ENCODE measurements at places on chromosomes 4 and X. TPM values are rescaled to one million over a fixed set of nuclear protein-coding genes. Genes with fewer than 3 reads are reported as not detected.

GRCh38 chr4:99847362-99847976 is 30.8 kb downstream of the DAPP1 start:
- no peak for DNase-seq

The RAB40A gene
- total RNA-seq: 1.2 TPM

DNA sequence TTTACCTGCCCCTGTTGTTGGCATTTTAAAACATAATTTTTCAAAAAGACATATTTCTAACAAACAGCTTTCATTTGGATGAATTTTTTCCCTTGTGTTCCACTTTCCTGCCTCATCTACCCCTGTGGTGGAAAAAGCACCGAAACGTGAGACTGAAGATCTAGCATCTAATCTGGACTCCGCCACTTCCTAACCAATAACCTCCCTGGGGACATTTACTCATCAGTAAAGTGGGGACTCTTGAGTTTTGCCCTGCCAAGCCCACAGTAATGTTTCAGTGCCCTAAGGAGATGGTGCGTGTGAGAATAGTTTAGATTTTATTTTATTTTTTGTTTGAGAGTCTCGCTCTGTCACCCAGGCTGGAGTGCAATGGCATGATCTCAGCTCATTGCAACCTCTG is 56.7 kb downstream of the ADGRG2 start:
- DNase-seq: no peak

DNA sequence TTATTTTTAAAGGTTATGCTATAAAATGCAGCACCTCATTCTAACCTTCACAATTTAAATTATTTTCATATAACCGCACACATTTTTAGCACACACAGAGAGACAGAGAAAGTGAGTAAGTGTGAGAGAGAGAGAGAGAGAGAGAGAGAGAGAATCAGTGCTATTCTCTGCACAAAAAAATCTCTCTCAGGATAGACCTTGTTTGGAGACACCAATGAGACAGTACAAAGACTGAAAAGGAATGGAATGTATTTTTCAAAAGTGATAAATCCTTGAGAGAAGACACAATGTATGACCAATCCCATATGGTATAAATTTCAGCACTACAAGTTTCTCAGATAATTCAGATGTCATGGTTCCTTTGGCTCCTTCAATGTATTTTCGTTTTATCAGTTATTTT is 132.1 kb upstream of the PCDH18 start:
- no peak for DNase-seq

The CCKAR gene
- total RNA-seq: 1.3 TPM

GRCh38 chrX:121851033-121851432 is 803.6 kb downstream of the GLUD2 start:
- no peak for DNase-seq

The ANK2 gene
- 512 TPM for total RNA-seq

- no peak for DNase-seq
These were observed 17.4 kb downstream of the RTL5 start for GRCh38 chrX:72114306-72114705.

GRCh38 chrX:133350751-133351150 is 64.5 kb downstream of the GPC4 start:
- no peak for DNase-seq

- DNase-seq: peak; percentile 78
These were observed 480.7 kb downstream of the INPP4B start for GRCh38 chr4:142365391-142365790.

The USP17L18 gene
- total RNA-seq: not detected

GRCh38 chr4:142567620-142568451 is 278.3 kb downstream of the INPP4B start:
- peak; percentile 29 for DNase-seq

The CLDN24 gene
- not detected for total RNA-seq

The ADH1C gene
- total RNA-seq: 1.3 TPM

DNA sequence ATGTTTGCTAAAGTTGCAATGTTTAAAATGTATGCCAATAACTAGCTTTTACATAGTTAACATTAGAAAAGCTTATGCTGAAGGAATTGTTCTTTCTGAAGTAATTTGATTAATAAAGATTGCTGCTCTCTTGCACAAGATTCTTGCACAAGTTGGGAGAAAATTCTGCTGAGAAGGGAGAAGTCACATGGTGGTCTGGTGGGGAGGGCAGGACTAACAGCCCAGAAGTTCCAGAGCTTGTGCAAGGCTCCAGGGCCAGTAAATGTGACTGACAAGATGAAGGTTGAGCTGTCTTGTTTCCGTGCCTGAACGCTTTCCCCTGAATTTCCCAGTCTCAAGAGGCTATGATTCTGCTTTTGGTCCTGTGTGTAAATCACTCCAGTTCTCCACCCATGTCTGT is 112.9 kb upstream of the VCX start:
- DNase-seq: no peak

The IQCM gene
- not detected for total RNA-seq

DNA sequence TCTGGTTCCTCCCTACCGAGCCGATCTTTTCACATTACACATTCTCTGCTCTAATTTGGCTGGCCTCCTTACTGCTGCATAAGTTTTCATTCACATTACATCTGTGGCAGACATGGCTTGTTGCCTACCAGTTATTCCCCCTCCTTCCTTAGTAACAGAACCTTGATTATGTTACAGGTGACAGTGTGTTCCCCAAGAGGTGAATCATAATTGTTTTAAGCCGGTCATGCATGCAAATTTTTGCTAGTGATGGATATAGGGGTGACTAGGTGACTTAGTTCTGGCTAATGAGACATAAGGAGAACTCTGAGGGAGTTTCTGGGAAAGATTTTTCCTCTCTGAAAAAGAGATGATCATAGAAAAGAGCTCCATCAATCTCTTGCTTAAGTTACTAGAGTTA is 8.4 kb upstream of the LAMP2 start:
- no peak for DNase-seq

The NWD2 gene
- total RNA-seq: 3.5 TPM

- DNase-seq: no peak
These were observed 1.1 kb downstream of the PCDH19 start for GRCh38 chrX:100408713-100409609.

GRCh38 chrX:63782515-63782914 is 2.5 kb downstream of the ARHGEF9 start:
- no peak for DNase-seq

DNA sequence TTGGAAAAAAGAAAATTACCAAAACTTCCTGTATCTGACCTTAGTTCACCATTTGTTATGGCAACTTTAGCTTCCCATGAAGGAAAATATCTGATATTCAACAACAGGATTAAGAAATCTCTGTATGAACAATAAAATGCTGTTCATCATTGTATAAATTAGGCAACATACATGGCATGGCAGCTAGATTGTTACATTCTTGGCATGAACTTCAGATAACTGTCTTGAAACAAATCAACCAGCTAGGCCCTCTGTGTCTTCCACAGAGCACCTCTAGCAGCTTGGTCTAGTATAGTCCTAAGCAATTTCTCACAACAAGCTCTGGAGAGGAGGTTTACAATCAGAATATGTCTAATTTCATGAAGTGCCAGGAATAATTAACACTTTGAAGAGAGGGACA is 105.4 kb upstream of the PCDH7 start:
- no peak for DNase-seq

The FRMPD3 gene
- total RNA-seq: 4.5 TPM

The PIR gene
- total RNA-seq: 6.7 TPM

DNA sequence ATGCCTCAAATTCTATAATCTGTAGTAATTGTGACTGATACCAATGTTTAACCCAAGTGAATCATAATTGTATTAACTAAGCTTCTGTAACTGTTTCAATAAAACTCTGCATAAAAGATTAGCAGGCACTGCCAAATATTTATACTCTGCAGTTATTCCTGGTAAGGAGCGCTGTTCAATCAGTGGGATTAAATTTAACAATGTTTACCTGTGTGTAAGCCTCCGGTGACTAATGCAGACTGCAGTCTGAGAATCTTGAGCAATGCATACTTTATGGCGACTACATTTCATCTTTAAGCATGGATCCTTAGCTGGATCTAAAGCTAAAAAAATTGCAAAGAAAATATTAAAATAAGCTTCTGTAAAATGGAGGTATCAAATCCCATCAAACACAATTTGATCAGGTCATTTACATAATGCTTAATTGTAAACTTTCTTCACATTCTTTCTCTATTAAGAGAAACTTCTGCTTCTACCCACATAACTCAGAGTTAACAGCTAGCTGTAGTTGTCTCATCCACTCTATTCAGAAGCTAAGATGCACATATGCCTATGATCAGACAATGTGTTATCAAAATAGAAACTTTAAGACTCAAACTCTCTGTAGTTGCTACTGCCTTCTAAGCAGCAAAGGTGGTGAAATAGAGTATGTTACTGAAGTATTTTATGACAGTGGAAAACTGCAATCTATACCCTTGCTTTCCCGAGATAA is 234.0 kb downstream of the SPOCK3 start:
- DNase-seq: no peak

DNA sequence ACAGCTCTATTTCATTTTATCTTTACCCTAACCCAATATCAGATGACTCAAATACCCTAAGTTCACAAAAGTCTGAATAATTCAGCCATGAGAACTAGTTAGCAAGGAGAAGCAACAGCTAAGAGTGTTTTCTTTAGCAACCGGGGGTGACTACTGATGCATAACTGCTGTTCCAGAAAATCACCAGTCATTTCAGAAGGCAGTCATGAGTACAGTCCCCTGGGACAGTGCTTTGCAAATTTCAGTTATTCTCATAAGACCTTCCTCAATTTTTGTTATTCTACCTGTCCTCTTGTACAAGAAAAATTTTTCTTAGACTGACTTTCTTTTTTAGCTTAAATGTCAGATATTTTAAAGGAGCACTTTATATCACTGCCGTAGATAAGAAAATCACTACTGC is 16.4 kb downstream of the BANK1 start:
- DNase-seq: no peak

DNA sequence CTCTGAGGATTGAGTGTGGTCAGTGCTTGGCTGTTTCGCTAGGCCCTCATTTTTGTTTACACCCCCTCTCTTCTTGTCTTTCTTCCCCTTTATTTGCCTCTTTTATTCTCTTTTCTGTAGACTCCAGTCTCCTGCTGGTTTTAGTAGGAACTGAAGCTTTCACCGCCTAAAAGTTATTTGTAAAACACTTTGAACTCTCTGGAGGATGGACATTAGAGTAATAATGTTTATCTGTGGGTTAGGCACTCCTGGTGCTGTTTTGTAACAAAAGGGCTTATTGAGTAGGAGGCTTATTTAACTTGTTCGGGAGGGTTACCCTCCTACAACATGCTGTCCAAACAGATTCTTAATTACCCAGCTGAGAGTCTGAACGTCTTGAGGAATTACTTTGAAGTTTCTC is 1.6 kb upstream of the ARHGAP10 start:
- DNase-seq: no peak

The NHS gene
- total RNA-seq: 16.9 TPM

GRCh38 chrX:150543230-150544155 is 24.9 kb upstream of the MTM1 start:
- no peak for DNase-seq

DNA sequence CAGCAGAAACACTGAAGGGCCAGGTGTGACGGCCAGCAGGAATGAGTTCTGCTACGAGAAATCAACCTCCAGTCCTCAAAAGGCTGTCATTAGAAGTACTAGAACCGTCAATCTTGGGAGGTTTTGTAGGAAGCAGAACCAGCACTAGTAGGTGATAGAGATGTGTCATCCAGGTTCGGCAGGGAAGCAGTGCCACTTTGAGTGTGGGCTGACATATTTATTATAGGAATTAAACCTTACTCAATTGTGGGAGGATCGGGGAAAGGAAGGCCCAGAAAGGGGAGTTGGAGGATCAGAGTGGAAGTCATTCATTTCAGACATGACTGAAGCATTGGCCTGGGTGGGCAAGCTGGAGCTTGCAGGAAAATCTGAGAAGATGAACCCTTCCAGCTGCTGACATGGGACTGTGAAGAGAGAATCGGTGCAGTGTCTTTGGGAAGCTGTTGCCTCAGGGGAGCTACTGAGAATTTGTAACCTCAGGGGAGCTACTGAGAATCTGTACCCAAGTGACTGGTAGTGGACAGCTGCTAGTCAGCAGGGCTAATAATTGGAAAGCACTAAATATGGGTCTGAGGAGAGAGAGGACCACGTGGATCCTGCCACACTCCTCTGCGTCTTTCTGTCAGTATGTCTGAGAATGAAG is 177.4 kb downstream of the SPRY1 start:
- DNase-seq: no peak

The CFAP99 gene
- 6.4 TPM for total RNA-seq

DNA sequence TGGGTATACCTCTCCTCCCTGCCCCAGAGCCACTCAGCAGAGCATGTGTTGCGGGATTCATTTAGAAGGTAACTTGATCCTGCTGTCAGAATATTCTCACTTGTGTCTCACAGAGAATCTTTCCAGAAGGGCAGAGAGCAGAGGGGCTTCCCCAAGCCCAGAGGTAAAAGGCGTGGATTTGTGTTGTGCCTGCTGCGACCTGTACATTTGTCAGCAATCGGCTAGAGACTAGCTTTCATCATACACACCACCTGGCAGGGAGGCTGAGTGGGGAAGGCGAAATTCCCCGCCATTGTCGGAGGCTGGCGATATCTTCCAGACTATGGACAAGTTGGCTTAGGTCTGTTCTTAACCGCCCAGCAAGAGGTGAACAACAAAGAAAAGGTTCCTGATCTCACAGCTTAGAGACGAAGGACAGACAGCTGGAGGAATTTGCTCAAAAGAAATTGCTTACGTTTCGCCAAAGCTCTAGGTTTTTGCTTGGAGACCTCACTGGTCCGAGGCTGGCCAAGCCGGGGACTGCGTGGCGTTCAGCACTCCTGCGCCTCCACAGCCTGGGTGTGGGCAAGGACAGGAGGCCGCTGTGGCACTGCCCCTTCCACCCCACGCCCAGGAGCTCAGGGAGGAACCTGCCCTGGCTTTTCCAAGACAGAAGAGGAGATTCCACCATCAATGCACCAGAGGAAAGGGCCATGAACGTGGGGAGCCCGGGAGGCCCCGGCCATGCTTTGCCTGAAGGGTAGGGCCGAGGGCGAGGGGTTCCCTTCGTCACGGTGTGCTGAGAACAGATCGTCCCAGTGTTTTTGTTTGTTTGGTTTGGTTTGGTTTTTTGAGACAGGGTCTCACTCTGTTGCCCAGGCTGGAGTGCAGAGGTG is 69.4 kb downstream of the DCTD start:
- DNase-seq: no peak

The NUDT11 gene
- 14.9 TPM for total RNA-seq
